ENCODE measurements at places on chromosomes 13 and 19. TPM values are rescaled to one million over a fixed set of nuclear protein-coding genes. Genes with fewer than 3 reads are reported as not detected.

GRCh38 chr13:97262058-97262457 is 39.9 kb downstream of the MBNL2 start:
- DNase-seq: no peak

DNA sequence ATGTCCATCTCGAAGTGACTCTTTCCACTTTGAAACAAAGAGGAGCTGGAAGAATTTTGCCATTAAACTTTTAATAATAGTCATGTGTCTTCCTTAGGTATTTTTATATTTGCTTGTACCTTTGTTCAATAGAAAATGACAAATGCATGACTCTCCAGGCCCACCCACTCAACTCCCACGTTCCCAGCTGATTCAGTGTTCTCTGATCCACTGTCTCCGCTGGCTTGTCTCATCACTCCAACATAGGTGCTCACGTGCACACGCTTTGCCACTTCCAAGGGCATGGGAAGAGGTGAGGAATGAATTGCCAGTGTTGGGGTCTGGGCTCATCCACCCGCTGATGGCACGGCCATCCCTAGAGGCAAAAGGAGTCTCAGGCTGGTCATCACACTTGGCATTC is 24.5 kb downstream of the RASL11A start:
- no peak for DNase-seq

Gene RNF17
- polyA plus RNA-seq: not detected

Gene POU2F2
- polyA plus RNA-seq: 1.3 TPM

GRCh38 chr13:26787961-26788360 is 27.4 kb upstream of the GPR12 start:
- no peak for DNase-seq

- no peak for DNase-seq
Measured at GRCh38 chr19:45762870-45763631, 6.0 kb downstream of the SIX5 start.

DNA sequence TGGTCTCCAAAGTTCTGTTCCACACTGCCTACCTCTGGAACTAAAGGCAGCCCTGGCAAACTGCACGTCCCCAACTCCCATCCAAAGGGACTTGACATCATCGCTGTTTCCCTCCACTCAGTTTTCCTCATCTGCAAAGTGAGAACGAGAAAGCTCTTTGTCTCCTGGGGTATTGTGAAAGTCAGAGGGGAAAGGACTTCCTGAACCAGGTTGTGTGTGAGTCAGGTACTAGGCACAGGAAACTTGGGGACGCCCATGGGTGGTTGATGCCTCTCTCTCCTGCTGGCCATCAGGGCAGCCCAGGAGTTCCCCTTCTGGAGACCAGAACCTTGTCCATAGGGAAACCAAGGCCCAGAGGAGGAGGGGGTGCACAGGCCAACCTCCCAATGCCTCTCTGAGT is 4.7 kb downstream of the CRLF1 start:
- no peak for DNase-seq

Gene LGALS14
- polyA plus RNA-seq: not detected

- no peak for DNase-seq
Measured at GRCh38 chr13:107852072-107852471, 363.3 kb downstream of the LIG4 start.

Gene ZNF628
- polyA plus RNA-seq: 4.8 TPM

- DNase-seq: peak; percentile 69
Measured at GRCh38 chr19:17766543-17767131, 15.4 kb downstream of the FCHO1 start.

GRCh38 chr13:33528896-33529295 is 243.3 kb upstream of the STARD13 start:
- DNase-seq: no peak

DNA sequence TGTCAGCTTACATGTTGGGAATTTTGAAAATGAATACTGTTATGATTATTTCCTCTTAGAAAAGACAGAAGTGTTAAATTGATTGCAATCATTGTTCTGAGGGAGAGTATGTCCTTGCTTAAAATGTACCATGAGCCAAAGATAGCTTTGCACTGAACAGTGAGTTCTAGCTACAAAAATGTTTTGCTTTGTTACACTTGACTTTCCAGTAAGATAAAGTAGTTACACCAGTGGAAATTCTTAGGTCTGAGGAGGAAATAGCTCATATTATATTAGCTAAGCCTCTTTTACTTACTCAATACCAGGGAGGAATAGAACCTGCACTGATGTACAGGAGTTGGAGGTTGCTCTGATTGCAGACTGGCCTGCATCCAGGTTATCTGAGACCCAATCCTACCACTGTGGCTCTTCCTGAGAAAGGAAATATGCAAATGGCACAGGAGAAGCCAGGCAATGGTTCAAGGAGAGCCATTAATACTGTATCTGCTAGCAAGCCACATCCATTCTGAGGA is 53.0 kb upstream of the FBXL3 start:
- DNase-seq: no peak

DNA sequence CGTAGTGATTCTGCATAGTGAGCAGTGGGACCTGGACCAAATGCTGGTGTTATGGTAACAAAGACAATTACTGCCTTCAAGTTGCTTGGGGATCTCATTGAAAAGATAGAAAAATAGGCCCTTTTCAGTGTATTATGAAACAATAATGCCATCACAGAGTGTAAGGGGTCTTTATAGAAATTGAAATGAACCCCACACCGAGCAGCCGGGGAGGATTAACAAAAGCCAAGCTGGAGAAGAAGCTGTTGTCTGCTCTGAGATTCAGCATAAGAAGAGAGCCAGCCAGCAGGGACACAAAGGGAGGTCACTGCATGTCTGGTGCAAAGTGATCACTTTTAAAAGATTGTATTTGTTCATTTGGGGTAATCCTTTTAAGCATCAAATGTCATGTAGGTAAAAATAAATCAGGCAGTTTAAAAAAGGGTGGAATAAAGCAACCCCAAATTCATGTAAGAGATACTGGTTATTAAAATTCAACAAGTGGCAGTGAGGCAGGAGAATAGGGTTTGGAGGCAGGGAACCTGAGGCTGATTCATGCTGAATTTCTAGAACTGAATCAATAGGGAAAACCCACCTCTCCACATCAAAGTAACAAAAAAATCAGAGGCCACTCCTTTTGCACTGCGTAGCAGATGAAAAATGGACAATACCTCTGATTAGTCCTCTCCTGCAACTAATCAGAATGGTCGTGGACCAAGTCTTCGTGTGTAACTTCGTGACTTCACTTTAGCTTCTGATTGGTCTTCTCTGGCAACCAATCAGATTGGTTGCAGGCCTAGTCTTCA is 1548.3 kb upstream of the SLC10A2 start:
- no peak for DNase-seq

- no peak for DNase-seq
Measured at GRCh38 chr19:12967907-12968306, 1.5 kb upstream of the DAND5 start.

Gene PRTN3
- polyA plus RNA-seq: 1.6 TPM

DNA sequence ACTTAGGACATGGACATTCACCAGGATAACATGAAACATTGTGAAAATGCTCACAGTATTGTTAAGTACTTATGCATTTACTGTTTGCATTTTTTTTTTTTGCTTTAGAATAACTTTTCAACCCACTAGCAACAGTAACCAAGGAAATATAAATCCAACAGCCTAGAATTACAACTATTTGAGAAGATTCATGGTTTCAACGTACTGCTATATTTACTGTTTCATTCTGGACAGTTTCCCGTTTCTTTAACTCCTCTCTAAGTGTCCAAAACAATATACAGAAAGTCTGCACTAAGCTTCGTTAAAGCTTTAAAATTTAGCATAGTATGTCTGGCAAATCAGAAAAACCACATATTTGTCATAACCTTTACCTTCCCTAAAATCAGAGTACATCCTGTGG is 2.7 kb downstream of the SMAD9 start:
- no peak for DNase-seq

Gene ZNF491
- polyA plus RNA-seq: 4.0 TPM

Gene LRFN3
- polyA plus RNA-seq: 13.9 TPM

Gene CCL25
- polyA plus RNA-seq: 0.42 TPM

Gene SHC2
- polyA plus RNA-seq: 30.1 TPM

DNA sequence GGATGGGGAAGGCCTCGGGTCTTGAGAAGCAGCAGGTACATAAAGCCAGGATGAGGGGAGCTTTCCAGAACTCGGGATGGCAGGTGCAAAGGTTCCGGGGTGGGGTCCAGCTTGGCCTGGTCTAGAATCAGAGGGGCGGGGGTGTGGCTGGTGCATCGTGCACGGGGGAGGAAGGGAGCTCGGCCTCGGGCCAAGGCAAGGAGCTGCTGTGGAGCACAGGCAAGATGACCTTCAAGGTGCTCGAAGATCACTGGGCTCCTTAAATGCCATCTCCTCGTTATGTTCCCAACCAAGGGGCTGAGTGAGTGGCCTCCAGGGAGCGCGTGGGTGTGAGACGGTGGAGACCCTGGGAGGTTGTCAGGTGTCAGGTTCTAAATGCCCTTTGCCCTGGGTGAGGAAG is 16.1 kb upstream of the SIGLEC11 start:
- DNase-seq: no peak

Gene PLA2G4C
- 6.0 TPM for polyA plus RNA-seq

GRCh38 chr13:83882606-83882959 is 309 bp upstream of the SLITRK1 start:
- no peak for DNase-seq

- no peak for DNase-seq
Measured at GRCh38 chr19:41442473-41443355, at the start of gene ERICH4. TSS of gene ERICH4 (plus strand) at chr19:41443156. CDS start at chr19:41443170, 14 bp downstream.

DNA sequence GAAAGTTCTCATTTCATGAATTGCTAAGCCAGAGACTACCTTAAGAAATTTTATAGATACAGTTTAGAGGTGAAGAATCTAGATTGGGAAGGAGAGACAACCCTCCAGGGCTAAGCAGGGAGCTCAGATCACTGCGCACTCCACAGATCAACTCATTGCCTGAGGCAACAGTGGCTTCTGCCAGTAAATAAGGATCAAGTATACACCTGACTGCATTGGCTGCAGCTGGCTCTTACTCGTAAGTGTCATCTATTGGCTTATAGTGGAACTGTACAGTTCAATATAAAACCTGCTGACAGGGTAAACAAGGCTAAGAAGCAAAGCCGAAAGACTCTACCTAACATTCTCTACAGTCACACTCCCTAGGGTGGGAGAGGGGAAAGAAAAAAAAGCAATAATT is 18.0 kb upstream of the C1QTNF9B start:
- no peak for DNase-seq

DNA sequence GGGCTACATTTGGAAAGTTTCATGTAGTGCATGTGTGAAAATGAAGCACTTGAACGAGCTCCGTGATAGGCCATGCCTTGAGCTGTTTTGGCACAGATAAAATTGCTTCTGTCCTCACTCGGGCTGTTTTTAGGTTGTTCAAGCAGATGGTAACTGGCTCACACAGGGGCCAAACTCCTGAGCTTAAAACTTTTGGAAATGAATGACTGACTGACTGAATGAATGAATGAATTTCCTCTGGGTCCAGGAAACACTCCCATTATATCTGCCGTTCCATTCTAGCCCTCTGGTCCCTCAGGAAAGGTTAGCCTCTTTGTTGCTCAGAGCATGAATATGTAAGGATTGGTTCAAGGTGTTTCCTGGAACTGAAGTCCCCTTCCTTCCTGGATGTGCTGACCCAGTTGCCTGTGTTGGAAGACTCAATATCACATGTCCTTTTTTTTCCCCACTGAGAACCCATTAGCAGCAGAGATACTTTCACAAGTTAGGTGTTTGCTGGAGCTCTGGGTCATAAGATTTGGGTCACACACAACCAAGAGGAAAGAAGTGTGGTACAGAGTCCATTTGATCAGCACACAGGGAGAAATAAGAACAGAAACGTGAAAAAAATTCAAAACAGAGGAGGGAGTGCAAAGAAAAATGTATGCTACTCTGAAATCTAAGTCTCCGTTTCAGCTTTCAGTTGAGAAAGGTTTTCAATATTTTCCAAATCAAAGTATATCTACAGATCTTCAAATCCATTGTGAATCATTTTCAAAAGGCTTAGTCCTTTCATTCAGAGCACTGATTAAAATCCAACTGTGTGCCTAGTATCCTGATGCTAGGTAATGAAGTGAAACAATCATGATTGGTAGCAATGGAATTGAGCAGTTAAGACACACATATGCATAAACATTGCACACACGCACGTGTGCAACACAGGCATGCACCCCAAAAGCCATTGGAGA is 18.9 kb downstream of the MBNL2 start:
- no peak for DNase-seq

Gene TINCR
- polyA plus RNA-seq: 0.65 TPM

Gene CGB7
- 1.6 TPM for polyA plus RNA-seq

Data from renal cortex interstitium (tissue), 15 donors.